Inflammatory macrophage treated with lipopolysaccharide for 1 hour (primary cell): ENCODE measurements at places on chromosomes 1 and 21.

DNA sequence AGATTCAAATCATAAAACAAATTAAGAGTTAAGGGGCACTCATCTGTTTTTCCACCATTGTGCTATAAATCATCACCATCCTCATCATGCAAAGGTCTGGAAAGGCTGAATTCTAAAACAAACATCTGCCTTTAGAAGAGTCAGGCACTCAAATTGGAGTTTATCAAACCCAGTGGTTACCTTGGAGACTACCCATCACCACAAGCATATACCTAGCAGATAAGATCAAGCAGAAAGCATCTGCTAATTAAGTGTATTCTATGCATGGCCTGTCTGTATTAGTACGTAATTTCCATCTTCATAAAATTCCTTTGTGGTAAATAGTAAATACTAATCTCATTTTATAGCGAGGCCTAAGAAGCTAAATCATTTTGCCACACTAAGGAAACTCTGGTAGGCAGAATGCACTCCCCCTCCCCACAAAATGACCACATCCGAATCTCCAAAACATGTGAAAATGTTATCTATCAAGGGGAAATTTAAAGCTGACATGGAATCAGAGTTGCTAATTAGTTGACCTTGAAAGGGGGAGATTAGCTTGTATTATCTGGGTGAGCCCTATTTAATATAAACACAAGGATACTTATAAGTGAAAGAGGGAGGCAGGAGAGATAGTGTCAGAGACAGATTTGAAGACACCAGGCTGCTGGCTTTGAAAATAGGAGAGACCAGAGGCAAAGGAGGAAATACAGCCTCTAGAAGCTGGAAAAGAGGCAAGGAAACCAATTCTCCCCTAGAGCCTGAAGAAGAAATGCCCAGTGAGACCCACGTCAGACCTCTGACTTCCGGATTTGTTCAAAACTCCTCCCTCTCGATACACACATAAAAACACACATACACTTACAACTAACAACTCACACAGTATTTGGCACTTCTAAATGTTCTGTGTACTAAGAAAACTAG, 23.2 kb downstream of the ARID4B start:
- no peak for DNase-seq

DNA sequence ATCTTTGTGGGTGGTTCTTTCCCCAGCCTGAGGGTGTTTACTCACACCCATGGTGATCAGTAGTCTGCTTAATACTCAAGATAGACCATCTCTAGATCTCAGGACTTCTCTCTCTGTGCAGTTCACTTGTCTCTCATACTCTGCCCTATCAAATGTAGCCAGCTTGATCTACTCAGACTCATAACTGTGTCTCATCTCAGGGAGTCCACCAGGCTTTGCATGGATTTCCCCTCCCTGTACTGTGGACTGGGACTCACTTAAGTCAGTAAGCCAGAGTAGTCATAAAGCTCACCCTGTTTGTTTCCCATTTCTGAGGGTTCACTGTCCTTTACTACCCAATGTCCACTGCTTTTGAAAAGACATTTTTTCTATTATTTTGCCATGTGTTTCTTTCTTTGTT, 41.8 kb downstream of the LYPLAL1 start:
- DNase-seq = no peak

GRCh38 chr1:22951796-22952195, 20.9 kb downstream of the LACTBL1 start:
- DNase-seq = no peak

GRCh38 chr1:50348449-50349241, 74.6 kb downstream of the DMRTA2 start:
- DNase-seq = peak; percentile 29

GRCh38 chr1:183612407-183612806, 22.1 kb upstream of the NCF2 start:
- no peak for DNase-seq

DNA sequence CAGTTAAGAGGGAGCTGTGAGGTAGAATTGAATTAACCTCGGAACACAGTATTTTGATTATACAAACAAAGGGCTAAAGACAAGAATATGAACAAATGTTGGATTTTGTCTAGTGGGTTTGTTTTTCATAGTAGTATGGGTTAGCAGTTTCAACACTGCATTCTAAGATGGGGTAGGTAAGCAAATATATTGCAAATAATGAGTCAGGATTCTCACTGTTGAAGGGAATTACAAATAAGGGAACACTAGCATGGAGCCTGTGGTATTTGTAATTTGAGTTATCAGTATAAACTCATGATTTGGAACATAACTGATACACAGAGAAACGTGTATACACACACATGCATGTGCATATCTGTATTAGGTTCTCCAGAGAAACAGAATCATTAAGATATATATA, 44.5 kb downstream of the CD55 start:
- no peak for DNase-seq

DNA sequence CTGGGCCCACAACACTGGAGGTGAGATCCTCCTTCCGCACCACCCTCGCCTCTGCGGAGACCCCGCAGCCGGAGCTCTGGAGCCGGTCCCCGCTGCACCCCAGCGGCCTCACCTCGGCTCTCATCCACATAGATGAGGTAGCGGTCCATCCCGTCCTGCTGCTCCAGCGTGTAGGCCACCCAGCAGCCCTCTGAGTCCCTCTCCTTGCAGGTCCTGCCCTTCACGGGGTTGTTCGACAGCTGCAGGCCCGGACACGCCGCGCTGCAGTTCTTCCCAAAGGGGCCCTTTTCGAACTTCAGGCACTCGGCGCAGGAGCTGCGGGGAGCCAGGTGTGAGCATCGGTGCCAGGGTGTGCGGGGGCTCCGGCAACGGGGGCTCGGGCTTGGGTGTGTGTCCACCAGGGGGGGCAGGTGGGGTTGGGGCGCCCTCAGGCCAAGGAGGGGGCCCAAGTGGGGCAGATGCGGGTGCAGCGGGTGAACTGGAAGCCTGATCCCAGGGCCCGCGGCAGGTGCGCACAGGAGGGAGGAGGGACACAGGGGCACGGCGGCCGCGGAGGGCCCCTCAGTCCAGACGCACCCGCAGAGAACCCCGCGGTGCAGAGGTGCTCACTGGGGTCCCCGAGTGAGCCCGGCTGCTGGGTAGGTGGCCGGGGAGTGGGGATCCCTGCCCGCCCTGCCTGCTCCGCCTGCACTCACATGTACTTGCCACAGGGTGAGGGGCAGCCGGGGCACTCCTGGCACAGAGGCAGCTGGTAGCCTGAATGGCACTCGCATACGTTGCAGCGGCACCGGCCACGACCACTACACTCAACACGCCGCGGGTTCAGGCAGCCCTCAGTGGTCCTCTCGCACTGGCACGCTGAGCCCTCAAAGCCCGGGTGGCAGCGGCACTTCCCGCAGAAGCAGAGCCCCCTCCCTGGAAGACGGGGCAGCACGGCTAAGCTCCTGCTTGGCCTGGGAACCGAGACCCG, 15.4 kb upstream of the PTTG1IP start:
- DNase-seq = no peak

DNA sequence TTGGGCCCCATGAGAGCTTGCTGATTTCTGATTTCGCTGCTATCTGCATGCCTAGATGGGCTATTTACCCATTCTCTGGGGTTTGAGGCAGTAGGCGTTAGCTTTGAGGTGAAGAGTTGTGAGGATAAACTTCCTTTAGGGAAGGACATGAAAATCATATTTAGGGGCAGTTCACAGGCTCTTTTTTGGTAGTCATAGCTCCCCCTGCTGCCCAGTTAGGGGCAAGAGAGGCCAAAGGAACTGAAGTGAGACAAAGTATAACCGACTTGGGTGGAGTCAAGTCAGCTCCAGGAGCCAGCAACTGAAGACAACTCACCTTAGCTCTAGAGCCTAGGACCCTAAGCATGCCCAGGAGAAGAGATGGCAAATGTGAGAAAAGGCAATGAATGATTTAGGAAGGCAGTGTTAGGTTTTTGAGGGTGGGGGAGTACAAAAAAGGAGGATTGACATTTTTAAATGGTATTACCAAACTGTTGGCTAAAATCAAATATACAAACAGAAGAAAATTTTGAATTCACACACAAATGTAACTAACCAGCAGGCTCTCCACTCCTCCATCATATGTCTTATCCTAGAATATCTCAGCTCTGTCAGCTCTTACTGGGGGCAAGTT, 625.2 kb downstream of the LMO4 start:
- peak; percentile 50 for DNase-seq

DNA sequence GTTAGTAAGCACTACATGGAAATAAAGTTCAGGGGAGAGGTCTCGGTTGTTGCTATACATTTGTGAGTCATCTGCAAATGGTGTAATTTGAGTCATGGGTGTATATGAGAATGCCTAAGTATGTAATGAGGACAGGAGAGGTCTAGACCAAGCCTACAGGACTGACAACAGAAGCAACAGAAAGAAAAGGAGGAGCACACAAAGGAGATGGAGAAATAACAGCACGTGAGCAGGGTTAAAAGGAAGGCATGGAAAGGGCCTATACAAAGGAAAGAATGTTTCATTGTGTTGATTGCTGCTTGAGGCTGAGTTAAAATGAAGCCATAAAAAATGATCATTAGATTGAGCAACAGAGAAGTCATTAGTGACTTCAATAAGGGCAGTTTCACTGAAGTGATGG, 28.0 kb upstream of the PRKAA2 start:
- DNase-seq = no peak

DNA sequence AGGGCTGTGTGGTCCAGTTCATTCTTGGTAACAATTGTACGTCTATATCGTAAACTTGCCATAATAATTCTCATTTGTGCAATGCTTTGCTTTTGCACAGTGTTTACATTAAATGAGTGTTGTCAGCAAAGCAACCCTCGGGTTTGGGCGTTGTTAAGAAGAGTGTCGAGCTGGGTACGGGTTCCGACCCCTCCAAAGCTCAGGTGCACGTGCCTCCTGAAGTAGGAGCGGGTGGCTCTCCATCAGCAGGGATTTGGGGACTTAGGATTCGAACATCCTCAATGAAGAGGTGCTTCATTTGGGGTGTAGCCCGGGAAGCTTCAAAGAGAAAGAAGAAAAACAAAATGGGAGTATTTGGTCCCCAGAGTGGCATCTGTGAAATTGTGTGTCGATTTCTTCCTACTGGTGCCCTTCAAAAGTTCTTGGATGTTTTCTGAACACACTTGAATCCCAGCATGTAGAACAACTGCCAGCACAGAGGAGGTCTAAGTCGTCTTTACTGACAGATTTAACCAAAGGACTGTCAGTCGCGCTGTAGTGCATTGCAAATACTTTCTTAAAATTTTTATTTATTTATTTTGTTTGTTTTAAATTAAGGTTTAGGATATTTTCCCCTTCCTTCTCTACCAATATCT, 1.1 kb downstream of the TRIM58 start:
- DNase-seq = no peak

DNA sequence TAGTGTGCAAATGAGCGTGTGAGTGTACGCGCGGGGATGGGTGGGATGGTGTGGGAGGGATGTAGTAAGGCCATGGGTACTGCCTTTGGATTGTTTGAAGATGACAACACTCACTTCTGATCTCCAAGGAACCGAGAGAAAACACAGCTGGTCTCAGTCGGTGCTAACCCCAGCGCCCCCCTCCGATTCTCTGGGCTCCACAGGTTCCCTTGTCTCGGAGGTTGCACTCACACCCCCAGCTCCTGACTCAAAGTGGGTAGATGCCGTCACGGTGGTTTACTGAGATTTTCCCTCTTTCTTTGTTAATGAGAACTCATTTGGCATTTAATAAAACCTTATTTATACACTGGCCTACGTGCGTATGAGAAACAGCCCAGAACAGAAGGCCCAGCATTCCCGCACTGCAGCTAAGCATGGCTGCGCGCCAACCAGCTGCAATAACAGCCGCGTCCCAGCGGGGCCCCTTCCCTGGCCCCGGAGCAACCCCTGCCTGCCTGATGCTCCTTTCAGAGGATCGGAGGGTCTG, 25.8 kb downstream of the ABCA4 start:
- no peak for DNase-seq

DNA sequence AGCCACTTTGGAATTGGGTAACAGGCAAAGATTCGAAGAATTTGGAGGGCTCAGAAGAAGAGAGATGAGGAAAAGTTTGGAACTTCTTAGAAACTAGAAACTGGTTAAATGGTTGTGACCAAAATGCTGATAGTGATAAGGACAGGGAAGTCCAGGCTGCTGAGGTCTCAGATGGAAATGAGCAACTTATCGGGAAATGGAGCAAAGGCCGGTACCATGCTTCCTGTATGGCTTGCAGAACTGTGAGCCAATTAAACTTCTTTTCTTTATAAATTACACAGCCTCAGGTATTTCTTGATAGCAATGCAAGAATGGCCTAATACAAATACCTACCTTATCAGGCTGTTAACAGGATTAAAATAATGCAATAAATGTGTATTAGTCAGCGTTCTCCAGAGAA, 9.4 kb upstream of the TLR5 start:
- no peak for DNase-seq

- no peak for DNase-seq
Measured at GRCh38 chr1:208541225-208541855, 297.2 kb upstream of the PLXNA2 start.

DNA sequence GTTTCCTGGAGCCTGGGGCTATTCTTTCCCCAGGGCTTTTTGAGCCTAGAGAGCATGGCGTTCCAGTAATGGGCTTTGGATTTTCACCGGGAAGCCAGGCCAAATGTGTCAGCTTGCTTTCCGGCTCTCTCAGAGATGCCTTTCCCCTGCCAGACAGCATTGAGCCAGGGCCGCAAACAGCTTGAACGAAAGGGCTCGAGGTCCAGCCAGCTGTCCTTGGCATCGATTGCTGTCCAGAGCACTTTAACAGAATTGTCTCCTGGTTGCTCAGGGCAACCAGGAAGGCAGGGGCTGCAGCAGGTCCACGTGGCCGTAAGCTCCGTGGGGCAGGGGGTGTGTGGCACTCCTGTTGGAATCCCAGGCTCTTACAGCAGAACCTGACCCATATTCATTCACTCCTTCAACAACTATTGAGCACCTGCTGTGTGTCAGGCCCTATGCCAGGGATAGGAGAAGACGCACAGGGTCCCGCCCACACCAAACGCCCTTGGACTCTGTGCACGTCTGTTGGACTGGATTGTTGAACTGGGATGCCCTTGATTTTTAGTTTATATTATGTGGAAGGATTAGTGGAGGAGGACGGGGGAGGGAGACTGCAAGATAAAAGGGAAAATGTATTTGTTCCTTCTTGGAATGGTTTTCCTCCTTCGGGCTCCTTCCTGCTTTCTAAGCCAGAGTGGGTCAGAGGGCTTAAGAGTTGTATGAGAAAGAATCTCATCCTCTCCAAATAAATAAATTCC, 38.7 kb upstream of the EFHD2 start:
- no peak for DNase-seq

DNA sequence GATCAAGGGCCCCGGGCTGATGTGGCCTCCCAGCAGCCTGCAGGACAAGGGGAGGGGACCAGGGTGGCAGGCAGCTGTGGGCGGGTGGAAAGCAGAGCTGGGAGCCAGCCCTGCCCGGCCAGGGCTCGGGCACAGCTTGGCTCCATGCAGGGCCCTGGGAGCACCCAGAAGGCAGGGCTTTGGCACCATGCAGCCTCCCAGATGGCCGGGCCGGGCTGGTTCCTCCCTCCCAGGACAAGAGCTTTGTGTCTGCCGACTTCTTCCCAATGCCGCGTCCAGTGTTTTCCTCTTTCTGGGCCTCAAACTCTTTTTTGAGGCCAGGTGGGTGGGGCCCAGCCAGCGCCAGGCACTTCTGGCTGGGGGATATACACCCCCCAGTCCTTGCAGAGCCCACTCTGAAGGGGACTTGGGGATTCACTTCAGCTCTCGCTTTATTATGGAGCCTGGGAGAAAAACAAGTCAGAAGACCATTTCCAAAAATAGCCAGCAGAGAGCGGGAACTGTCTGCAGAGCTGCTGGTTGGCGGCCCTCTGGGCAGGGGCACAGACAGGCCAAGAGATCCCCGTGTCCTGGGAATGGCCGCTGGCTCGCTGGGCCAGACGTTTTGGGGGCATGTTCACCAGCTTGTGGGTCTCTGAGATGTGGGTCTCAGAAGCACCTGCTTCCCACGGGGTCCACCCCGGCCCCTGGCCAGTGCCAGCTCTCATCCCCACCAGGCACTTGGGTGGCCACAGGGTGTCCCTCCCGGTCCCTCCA, 103.8 kb upstream of the ARHGEF16 start:
- DNase-seq = no peak

GRCh38 chr1:1630965-1631781, 800 bp upstream of the MMP23B start:
- no peak for DNase-seq
